Smooth muscle cell of trachea (primary cell): ENCODE measurements at places on chromosomes 1 and 21. TPM values are rescaled to one million over a fixed set of nuclear protein-coding genes. Genes with fewer than 3 reads are reported as not detected.

Gene KIF26B
- 0.87 and 3.3 TPM in 2 replicates for total RNA-seq

Gene ANKRD34A
- 0.50 and 0.73 TPM in 2 replicates for total RNA-seq

Gene PALMD
- total RNA-seq, result 1.7 and 2.0 TPM in 2 replicates

Gene NT5C1A
- total RNA-seq, result not detected in 2 replicates

Gene C1orf167
- total RNA-seq, result 0.58 and 0.99 TPM in 2 replicates

Gene RPL22
- 130 and 139 TPM in 2 replicates for total RNA-seq

Gene TMEM125
- not detected in 2 replicates for total RNA-seq

Gene OR2AK2
- total RNA-seq, result not detected in 2 replicates

Gene CLDN17
- not detected in 2 replicates for total RNA-seq

Gene UCHL5
- total RNA-seq, result 28.8 and 40.0 TPM in 2 replicates

Gene CPT2
- total RNA-seq, result 18.9 and 25.1 TPM in 2 replicates

Gene CLCNKB
- under 0.01 TPM in 1 of 2 replicates, not detected in the other for total RNA-seq

Gene MPZL1
- 166 and 178 TPM in 2 replicates for total RNA-seq

Gene RGSL1
- not detected in 2 replicates for total RNA-seq

Gene TNFAIP8L2
- not detected in 2 replicates for total RNA-seq

Gene SH3BGRL3
- total RNA-seq, result 36.8 and 70.3 TPM in 2 replicates

Gene CACYBP
- total RNA-seq, result 253 and 369 TPM in 2 replicates

Gene CFAP141
- total RNA-seq, result not detected in 2 replicates

Gene KRTAP19-4
- not detected in 2 replicates for total RNA-seq

Gene ETNK2
- total RNA-seq, result 2.6 and 5.3 TPM in 2 replicates

Gene GPR3
- total RNA-seq, result 0.33 TPM in 1 of 2 replicates, not detected in the other

Gene PRAMEF13
- total RNA-seq, result not detected in 2 replicates

Gene ZNF697
- total RNA-seq, result 7.9 and 12.1 TPM in 2 replicates

Gene HAO2
- not detected in 2 replicates for total RNA-seq

Gene PKP1
- under 0.01 TPM in 2 replicates for total RNA-seq

Gene ZBTB21
- total RNA-seq, result 6.9 and 7.0 TPM in 2 replicates

Gene SH2D2A
- not detected in 2 replicates for total RNA-seq

Gene CLCN6
- total RNA-seq, result 16.2 and 22.5 TPM in 2 replicates
